ENCODE measurements at places on chromosomes 2 and 18.

DNA sequence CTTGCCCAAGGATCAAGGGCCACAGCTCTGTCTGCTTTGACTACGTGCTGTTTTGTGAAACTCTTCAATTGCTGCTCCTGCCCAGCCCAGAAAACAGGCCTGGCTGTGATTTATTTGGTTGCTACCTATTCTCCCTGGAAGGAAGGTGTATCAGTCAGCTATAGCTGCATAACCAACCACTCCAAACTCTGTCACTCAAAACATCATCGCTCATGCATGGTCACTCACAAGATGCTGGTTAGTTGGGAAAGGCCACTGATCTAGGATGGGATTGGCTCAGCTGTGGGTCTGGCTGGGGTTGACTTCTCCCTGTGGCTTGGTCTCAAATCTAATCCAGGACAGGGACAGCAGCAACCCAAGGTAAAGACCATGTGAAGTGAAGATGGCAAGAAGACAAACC lies 14.6 kb downstream of the TEX51 start:
- DNase-seq = no peak

- DNase-seq = peak; percentile 56
These were observed 26.5 kb downstream of the PPP4R3B start for GRCh38 chr2:55590810-55591440.

GRCh38 chr2:181585732-181586131 lies 71.2 kb downstream of the CERKL start:
- no peak for DNase-seq

- no peak for DNase-seq
These were observed 84.8 kb upstream of the POU3F3 start for GRCh38 chr2:104769096-104769495.

DNA sequence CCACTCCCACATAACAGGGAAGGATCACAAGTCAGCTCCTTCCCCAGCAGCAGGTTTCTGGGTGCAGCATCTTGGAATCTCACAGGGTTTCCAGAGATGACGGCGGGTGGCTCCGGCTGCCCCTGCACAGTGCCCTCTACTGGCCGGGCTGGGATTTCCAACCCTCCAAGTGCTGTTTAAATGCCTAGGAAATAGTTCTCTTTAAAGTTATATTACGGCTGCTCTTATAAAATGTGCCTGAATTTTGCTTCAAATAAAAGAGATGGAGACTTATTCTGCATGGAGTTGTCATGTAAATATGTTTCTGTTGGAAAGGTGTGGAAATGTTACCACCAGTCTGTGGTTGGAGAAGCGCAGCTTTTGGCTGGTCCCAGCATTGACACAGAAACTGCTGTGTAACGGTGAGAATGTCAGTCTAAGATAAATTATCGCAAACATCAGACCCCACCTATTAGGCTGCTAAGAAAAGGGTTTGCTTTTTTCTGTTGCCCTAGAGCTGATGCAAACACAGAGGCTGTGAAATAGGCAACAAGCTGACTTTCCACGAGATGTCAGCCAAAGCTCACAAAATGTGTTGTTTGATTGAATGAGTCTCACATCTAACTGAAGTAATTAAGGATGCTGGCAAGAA lies 3.3 kb upstream of the HJURP start:
- DNase-seq = no peak

- DNase-seq = no peak
These were observed 55.9 kb downstream of the HS1BP3 start for GRCh38 chr2:20594957-20595356.

GRCh38 chr2:18208956-18209355 lies 330.5 kb downstream of the KCNS3 start:
- DNase-seq = no peak

- DNase-seq = no peak
These were observed 78.8 kb upstream of the TTN start for GRCh38 chr2:178886006-178886405.

DNA sequence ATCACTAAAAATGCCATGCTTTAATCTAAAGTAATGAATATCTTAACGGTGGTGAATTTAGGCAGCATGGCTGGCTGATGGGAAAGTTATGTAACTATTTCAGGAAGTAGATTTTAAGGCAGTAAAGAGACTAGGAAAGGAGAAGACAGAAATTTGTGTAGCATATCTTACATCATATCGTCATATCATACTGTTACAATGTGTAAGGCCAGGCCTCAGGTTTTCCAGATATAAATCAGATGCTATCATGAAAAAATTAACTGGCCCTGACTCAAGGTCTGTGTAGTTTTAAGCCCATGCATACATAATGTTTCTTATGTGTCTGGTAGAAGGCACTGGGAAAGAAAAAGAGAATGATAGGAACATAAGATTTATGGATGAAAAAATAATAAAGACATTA lies 8.9 kb upstream of the FAP start:
- no peak for DNase-seq

DNA sequence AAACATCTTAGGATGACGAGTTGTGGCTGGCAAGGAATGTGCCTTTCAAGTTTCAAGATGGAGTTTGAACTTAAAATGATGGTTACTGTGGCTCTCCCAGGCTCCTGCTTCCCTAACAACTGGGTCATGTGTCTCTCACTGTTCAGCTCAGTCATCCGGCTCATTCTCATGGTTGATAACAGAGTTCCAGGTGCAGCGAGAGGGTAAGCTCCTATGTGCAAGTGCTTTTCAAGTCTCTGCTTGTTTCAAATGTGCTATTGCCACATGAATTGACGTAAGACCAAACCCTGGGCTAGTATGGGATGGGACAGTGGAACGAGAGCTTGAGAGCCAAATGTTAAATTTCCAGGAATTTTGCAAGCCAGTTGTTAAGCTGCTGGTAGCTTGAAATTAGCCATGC lies 19.5 kb upstream of the PUM2 start:
- DNase-seq = no peak

DNA sequence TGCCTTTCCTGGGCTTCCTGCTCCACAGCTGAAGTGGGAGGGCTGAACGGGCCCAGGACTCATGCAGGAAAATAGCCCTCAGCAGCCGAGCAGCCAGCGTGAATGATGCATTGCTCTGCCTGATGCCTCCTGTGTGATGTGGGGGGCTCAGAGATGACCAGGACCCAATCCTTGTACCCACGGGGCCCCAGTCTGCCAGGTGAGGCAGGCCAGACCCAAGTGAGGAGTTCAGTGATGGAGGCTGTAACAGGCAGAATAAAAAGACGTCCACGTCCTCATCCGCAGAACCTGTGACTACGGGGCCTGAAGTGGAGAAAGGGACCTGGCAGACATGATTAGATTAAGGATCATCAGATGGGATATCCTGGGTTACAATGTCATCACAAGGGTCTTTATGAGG lies 194.9 kb upstream of the HDAC4 start:
- DNase-seq = no peak

Data from SW 1271 (cell line).